ENCODE measurements at places on chromosomes 5 and 9.

DNA sequence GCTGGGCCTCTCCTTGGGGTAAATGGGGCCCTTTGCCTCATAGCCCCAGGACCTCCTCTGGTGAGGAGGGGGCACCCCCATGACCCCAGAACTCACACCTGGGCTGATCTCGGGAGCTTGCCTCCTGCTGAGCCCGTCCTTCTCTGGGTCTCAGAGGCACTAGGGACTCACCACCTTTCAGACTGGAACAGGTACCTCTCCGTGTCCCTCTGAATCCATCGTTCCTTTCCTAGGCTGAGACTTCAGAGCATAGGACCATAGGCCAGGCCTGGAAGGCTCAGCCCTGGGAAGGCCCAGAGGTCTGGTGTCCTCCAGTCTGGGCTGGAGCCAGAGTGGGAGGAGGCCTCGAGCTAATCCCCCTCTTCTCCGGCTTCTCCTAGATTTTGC is 97.9 kb downstream of the CACNA1B start:
- no peak for DNase-seq

- DNase-seq, result no peak
Measured at GRCh38 chr5:77452351-77452750, 39.8 kb downstream of the WDR41 start.

DNA sequence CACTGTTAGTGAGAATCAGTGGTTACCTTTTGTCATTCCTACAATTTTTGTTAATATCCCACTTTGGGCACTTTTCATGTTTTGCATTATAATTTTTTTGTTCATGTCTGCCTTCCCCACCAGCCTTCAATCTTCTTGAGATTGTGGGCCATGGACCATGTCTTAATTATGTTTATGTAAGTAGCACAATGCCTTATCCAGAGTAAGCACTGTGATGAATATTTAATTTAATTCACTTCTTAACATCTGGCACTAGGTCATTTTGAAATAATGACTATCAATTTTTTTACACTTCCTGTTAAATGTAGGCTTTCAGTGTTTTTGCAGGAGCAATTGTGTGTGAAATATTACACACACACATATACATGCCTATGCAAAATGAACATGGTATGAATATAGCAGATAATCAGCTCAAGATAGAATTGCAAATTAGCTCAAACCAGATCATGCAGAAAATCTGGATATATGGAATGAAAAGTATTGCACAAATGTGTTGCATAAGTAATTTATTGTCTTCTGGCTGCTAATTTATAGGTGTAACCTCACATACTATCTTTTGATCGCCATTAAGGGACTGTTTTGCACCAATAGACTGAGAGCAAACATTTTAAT is 5.3 kb upstream of the SHOC1 start:
- DNase-seq, result no peak

DNA sequence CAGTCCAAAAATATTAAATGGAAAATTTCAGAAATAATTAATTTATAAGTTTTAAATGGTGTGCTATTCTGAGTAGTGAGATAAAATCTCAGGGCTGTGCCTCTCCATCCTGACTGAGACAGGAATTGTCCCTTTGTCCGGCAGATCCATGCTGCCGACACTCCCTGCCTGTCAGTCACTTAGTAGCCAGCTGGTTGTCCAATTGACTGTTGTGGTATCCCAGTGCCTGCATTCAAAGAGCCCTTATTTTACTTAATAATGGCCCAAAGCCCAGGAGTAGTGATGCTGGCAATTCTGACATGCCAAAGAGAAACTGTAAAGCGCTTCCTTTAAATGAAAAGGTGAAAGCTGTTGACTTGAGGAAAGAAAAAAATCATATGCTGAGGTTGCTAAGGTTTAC is 157.5 kb downstream of the ENC1 start:
- no peak for DNase-seq

- DNase-seq, result no peak
Measured at GRCh38 chr5:935510-936084, 42.9 kb downstream of the TRIP13 start.

GRCh38 chr9:76896035-76896434 is 9.9 kb downstream of the PRUNE2 start:
- DNase-seq, result no peak

DNA sequence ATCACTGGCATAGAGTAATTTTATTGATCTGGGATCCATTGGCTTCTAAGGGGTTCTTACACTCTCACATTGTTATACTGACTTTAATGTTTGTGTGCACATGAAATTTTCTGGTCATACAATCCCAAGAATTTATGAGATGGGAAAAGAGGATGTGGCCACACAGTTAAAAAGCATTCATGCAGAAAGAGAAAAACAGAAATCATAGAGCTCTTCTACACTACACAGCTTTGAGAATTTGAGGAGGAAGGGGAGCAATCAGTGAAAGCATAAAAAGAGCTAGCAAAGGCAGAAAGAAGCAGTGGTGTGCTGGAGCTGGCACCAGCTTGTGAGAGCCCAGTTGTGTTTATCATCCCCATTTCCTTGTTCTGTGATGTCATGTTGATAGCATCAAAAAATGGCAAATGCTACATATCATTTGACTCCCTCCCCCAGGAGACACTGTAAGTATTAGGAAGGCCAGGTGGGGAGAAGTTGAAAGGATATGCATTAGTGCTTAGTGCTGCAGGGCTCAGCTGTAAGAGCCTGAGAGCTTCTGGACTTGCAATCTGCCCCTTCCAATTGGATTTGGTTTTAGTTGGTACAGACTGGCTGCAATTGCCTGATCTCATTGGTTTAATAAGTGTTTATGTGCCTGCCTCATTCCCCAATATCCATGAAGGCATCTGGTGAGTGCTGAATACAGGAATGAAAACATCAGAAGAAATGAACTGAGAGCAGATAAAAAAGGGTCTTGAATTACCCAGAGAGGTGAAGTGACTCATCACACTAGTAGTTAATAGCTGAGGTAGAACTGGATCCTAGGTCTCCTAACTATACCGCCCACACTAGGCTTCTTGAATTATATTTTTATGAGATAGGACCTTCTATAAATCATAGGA is 30.9 kb downstream of the RHOBTB3 start:
- DNase-seq, result no peak

- no peak for DNase-seq
Measured at GRCh38 chr5:170546282-170546681, 42.5 kb downstream of the KCNIP1 start.

Data from AML-193 (cell line).